ENCODE measurements at places on chromosomes 2 and 18.

DNA sequence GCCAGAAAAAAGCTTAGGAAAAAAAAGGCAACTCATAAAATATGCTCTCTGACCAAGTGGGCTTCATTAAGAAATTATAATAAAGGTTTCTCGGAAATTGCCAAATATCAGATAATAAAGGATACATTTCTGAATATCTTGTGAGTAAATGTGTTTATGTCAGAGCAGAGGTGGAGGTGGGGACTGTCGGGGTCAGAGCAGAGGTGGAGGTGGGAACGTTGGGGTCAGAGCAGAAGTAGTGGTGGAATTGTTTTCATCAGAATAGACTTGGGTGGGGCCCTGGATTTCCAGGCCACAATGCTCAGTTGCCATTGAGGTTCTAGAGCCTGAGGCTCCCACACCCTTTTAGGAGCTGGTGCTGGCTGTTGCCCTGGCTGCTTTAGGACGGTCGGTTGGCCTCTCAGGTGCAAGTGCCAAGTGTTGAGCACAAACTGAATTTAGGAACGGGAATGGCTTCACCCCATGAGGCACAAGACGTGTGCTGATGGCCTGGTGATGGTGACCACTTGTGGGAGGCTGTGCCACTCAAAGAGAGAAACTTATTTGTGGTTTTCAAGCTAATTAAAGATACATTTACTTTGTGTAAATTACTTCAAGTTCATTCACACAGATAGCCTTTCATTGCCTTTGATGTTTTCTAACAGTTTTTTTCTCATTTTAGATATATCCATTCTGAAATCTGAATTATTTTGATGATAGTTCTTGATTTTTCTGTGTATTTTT is 131.5 kb downstream of the ATP9B start:
- peak; percentile 27 for DNase-seq

DNA sequence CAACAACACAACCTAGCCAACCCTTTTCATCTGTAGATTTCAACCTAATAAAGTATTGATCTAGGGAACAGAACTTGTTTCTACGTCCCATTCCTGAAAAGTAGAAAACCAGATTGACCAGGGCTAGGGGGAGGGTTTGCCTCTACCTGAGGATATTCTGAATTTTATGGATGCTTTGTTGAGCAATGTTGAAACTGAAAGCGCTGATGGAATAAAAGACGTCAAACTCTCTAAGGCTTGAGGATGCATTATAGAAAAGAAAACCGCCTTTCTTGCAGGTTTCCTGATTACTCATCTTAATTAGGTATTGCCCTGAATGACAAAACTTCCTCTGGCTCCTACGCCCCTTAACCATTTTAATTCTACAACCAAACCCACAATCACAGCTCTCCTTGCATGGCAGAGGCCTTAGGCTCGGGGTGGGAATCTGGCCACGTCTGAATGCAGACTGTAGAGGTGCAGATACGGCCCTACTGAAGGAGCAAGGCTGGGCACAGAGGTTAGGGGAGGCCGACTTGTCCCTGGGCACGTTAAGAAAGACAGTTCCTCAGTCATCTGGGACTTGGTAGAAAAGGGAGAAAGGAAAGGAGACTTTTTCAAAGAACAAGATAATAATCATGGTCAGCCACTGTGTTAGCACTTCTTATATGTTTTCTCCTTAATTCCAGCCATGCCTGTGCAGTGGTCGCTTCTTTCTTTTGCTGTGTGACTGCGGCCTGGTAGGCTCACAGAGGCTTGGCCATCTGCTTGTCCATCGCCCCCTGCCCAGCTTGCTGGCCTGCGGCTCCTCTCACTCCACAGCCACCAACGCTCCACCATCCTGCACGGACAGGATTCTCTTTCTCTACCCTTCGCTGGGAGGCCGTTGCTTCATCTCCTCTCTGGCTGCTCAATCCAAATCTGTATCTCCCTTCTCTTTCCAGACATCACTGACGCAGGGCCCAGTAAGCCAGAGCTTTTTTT is 209.5 kb downstream of the VAPA start:
- no peak for DNase-seq

DNA sequence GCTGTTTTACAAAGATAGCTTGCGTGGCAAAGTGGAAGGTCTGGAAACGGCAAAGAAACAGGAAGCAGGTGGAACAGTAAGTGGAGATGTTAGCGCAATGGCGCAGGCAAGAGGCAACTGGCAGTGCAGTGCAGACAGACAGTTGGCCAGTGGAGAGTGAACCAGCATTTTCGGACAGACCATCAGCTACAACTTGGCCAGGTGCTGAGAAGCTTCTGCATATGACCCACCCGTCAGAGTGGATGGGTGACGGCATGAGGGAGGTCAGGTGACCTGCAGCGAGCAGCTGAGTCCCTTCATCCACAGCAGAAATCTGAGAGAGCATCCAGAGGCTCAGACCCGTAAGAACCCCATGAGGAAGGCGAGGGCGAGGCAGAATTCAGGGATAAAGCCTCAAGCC is 33.8 kb downstream of the NPC1 start:
- no peak for DNase-seq

DNA sequence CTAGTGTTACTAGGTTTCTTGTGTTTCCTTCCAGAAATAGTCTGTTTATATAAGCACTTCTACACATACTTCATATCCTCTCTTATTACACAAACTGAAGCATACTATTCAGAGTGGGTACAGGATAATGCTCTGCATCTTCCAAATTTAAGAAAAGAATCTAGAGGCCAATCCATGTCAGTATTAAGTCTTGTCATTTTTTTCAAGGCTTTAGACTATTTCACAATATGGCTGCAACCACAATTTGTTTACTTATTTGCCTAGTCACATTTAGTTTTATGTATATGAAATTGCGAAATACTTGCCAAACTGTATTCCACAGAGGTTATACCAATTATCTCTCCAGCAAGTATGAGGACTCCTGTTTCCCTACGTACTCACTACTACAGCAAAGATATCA is 27.9 kb downstream of the IWS1 start:
- no peak for DNase-seq

DNA sequence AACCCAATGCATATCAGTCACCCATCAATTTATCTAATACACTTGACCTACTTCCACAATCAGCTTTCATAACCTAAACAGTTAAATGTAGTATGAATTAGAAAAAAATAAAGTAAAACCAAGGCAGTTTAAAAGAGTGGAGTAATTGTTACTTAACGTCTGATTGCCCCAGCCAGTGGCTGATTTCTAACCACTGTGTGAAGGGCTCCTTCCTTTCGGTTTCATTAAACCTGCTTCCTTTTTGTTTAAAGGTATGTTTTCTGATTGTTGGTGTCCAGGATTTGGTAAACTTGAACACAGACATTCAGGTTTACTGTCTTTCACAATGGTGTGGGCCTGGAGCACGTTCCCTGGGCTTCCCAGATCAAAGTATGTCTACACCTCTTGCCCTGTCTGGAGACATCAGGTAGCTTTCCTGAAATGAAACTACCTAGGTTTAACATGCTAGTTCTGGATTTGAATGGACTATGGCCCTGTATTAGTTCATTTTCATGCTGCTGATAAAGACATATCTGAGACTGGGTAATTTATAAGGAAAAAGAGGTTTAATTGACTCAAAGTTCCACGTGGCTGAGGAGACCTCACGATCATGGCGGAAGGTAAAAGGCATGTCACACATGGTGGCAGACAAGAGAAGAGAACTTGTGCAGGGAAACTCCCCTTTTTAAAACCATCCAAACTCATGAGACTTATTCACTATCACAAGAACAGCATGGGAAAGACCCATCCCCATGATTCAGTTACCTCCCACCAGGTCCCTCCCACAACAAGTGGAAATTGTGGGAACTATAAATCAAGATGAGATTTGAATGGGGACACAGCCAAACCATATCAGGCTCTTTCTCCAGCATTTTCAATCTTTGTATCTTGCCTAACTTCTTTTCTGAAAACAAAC is 605.2 kb upstream of the ID2 start:
- no peak for DNase-seq

- no peak for DNase-seq
Observed at GRCh38 chr18:75124991-75125381, 84.0 kb downstream of the PTGR3 start.

- DNase-seq = no peak
Observed at GRCh38 chr2:7089898-7090510, 172.8 kb downstream of the RNF144A start.

DNA sequence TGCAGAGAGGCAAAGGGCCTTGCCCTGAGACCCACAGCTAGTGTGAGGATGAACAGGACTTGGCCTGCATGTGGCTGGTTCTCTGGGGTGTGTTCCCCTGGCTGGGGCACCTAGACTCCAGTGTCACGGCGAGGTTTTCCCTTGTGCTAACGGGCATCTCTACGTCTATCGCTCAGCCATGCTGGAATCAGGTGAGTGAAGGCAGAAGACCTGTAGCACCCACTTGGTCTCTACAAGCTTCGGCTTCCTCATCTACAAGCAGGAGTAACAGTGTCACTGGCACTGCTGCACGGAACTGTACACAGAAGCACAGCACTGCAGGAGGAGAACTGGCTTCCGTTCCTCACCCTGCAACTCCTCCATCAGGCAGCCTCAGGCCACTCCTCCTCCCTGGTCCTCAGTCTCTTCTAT is 30.6 kb downstream of the HS1BP3 start:
- DNase-seq = no peak

- DNase-seq = peak; percentile 40
Observed at GRCh38 chr2:219352448-219353023, 20.0 kb upstream of the RESP18 start.

GRCh38 chr18:56238576-56238975 is 399.8 kb downstream of the TXNL1 start:
- no peak for DNase-seq

DNA sequence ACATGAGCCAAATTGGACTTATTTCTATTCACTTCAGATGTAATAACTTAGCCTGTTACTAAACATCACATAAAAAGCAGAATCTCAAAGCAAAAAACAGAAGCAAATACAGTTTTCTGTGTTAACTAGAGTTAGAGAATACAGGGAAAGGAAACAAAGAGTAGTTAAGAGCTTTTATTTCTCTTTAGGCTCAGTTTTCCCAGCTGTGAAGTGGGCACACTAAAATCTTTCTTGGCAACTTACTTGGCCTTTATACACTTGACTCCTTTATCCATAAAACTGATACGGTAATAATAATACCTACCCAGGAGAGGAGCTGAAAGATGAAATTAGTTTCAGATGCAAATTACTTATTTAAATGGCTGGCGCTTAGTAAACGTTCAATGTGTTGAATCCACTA is 132.8 kb upstream of the SPATS2L start:
- no peak for DNase-seq

- DNase-seq = no peak
Observed at GRCh38 chr2:165238295-165238694, 919 bp upstream of the SCN2A start.

GRCh38 chr2:157178874-157179273 is 78.6 kb upstream of the GALNT5 start:
- no peak for DNase-seq

DNA sequence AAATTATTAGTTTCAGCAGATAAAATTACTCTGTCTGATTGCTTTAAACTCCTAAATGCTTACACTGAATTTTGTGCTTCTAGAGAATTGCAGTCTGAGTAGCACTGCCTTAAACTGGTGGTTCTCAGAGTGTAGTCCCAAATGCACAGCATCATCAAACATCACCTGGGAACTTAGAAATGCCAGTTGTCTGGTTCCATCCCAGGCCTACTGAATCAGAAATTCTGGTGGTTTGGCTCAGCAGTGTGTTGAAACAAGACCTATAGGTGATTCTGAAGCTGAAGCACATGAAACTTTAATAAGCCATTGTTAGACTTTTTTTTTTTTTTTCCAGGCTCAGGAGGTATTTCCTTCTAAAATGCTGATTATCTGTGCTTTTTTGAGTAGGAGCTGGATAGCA is 22.0 kb downstream of the EPC2 start:
- DNase-seq = no peak

- no peak for DNase-seq
Observed at GRCh38 chr18:52337276-52337675, 2.7 kb upstream of the DCC start.

DNA sequence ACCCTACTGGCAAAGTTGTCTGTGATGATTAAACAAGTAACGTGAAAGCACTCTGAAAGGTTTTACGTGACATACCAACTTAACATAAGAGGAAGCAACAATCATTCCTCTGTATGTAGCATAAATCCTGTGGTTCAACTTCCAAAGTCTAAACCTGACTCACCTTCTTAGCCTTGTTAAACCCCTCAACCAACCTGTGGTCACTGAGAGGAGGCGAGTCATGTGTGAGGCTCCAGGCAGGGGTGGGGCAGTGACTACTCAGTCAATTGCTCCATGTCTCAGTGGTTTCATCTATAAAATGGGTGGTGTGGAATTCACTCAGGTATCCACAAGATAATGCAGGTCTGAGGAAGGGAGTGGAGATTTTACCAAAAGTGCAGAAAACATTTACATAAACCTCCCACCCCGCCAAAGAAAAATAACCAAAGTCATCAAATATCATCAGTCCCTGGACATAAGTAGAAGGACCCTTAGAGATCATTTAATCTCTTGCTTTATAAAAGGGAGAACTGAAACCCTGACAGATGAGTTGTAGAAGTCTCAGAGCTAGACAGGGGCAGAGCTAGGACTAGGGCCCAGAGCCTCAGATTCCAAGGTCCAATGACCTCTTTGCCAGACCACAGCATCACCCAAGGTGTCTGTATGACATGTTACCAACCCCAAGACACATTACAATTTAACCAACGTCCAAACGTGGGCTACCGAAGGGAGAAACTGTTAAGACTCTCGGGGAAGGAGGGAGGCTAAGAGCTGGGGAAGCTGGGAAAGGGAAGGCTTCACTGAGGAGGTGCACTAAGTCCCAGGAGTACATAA is 3.7 kb upstream of the PCBP1 start:
- no peak for DNase-seq

GRCh38 chr2:54672590-54673456 is 50.6 kb upstream of the EML6 start:
- DNase-seq = no peak

- no peak for DNase-seq
Observed at GRCh38 chr2:232854082-232854481, 16.0 kb upstream of the SNORC start.

- no peak for DNase-seq
Observed at GRCh38 chr2:237480556-237480955, 6.5 kb upstream of the MLPH start.

GRCh38 chr2:78811955-78812610 is 213.4 kb upstream of the REG3G start:
- no peak for DNase-seq

DNA sequence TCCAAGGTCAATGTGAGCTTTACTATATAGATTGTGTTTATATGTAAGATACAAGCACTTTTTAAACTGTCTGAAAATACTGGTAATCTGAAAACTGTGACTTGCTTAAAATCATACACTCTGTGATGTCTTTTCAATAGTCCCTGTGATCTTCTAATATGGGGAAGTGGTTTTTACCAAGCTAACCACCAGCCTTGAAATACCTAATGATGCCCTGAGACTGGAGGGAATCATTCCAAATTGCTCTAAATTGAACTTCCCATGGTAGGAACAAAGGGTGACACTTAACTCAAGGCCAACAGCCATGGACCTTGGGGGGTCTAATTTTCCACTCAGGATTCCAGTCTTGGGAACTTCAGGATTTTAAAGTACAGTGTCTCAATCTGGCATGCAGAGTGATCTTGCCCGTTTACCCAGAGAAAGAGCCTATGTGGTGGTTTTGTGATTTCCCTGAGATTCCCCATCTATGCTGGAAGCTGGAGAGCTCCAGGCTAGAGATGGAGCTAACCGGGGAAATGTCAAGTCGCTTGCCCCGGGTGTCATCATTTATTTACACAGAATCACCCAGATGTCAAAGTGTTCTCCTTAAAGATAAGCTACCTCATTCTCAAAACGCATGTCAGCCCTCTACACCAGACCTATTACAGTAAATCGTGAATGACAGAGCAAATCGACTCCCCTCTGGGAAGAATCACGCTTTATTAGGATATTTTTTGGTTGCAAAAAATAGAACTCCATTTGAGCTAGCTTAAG is 198.5 kb downstream of the SP3 start:
- no peak for DNase-seq
